A673 (cell line): ENCODE measurements at places on chromosomes 2 and 18. TPM values are rescaled to one million over a fixed set of nuclear protein-coding genes. Genes with fewer than 3 reads are reported as not detected.

- no peaks in the 10 kb centered on the region for H3K4me1 ChIP-seq
- no peak for DNase-seq
These were observed 214.9 kb upstream of the TNP1 start for GRCh38 chr2:217074576-217075255.

GRCh38 chr18:42730272-42730671 lies 385.2 kb downstream of the RIT2 start:
- no peak overlapping the region for H3K27ac ChIP-seq
- H3K27me3 ChIP-seq = no peaks in the 10 kb centered on the region
- H3K36me3 ChIP-seq = no peaks in the 10 kb centered on the region
- H3K4me1 ChIP-seq = no peaks in the 10 kb centered on the region
- no peak overlapping the region for H3K4me3 ChIP-seq

- no peak for DNase-seq
- no peak overlapping the region for H3K27ac ChIP-seq
- H3K27me3 ChIP-seq = no peaks in the 10 kb centered on the region
- H3K4me3 ChIP-seq = no peak overlapping the region
- H3K4me1 ChIP-seq = peaks cover 3% of the 10 kb centered on the region
These were observed 188.8 kb downstream of the CTIF start for GRCh38 chr18:48727681-48728080.

DNA sequence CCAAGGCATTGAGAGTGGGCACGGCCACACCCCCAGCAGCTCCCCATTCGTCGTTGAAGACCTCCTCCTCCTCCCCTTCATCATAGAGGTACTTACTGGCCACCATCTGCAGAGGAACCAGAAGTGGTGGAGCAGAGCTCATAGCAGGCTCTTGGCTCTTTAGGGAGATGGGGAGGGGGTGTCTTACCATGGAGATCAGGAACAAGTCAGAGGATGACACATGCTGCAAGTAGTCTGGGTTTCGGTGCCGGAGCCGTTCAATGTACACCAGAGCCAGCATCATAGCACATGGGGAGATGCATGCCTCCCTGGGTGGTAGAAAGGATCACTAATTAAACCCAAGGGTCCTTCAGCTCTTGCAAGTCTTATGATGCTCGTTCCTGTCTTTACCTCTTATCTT lies 1.9 kb downstream of the CNPPD1 start:
- peaks cover 5% of the 10 kb centered on the region for H3K4me1 ChIP-seq
- H3K27ac ChIP-seq = no peak overlapping the region
- no peak overlapping the region for H3K4me3 ChIP-seq
- DNase-seq = no peak

DNA sequence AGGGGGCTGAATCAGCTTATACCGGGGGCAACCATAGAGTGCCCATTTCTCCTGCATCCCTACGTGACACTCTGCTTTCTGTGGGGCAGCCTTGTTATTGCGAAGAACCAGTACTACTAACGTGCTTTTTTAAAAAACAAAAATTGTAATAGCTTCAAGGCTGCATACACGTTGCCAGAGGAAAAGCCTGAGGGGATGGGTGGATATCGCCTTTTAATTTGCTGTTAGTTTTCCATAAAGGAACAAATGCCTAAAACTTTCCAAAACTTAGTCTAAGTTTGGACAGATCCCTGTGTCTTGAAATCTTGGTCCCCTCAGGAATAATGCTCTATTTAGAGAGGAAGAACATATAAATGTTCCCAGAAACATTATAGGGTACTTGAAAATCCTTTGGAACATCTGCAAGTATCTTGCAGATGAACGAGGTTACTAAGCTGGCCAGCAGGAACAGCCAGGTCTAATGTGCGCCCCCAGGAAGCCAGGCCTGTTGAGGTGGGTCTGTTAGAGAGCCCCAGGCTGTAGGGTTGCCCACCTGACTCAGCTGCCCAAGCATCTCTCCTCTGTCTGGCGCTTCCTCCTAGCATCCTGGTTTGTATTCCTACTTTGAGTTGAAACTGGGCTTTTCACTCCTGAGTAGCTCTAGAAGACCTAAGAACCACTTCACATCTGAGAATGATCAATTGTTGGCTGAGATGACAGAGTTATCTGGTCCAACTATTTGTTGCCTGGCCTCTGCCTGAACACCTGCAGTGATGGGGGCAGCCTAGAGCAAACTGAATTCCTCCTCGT lies 96.9 kb downstream of the TGOLN2 start:
- no peaks in the 10 kb centered on the region for H3K36me3 ChIP-seq
- H3K4me3 ChIP-seq = no peak overlapping the region
- H3K4me1 ChIP-seq = no peaks in the 10 kb centered on the region
- no peak overlapping the region for H3K27ac ChIP-seq
- DNase-seq = no peak

Gene LAMA1
- total RNA-seq = not detected in 2 replicates

- no peaks in the 10 kb centered on the region for H3K36me3 ChIP-seq
- no peaks in the 10 kb centered on the region for H3K27me3 ChIP-seq
- H3K4me1 ChIP-seq = no peaks in the 10 kb centered on the region
- H3K4me3 ChIP-seq = no peak overlapping the region
- no peak for DNase-seq
These were observed 62.6 kb downstream of the C18orf63 start for GRCh38 chr18:74378179-74378682.

Gene EFHD1
- 0.58 and 1.4 TPM in 2 replicates for total RNA-seq

Gene MC5R
- total RNA-seq = not detected in 2 replicates

DNA sequence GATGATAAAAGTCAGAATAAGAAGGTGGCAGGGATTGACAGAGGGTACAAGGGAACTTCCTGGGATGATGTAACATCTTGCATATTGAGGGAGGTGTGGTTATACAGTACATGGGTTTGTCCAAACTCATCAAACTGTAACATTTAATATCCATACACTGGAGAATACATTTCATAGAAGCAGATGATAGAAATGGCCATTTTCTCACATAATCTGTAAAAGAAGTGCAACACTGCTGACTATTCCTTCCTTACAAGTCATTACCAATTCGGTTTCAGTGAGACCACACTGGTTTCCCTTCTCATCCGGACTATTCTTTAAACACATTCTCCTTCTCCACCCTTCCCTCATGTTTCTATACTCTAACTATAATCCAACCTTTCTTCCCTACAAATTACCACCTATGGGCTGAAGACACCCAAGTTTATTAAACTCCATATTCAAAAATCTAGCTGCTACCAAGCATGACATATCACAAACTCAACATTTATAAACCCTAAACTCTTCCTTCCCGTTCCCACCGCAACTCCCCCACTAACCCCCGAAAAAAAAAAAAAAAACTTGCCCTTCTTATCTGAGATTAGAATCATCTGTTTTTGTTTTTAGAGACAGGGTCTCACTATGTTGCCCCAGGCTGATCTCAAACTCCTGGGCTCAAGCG lies 1.6 kb downstream of the COX7A2L start:
- H3K4me3 ChIP-seq = peak overlapping the region; percentile 87
- no peaks in the 10 kb centered on the region for H3K27me3 ChIP-seq
- H3K36me3 ChIP-seq = no peaks in the 10 kb centered on the region
- peak overlapping the region; percentile 98 for H3K27ac ChIP-seq

- H3K27me3 ChIP-seq = no peaks in the 10 kb centered on the region
- peaks cover 62% of the 10 kb centered on the region for H3K36me3 ChIP-seq
- no peak overlapping the region for H3K27ac ChIP-seq
These were observed 43.3 kb downstream of the SAP130 start for GRCh38 chr2:127984551-127984950.

- no peaks in the 10 kb centered on the region for H3K27me3 ChIP-seq
- H3K4me1 ChIP-seq = no peaks in the 10 kb centered on the region
- DNase-seq = no peak
- H3K36me3 ChIP-seq = no peaks in the 10 kb centered on the region
- peak overlapping the region; percentile 94 for H3K27ac ChIP-seq
These were observed 1.5 kb downstream of the SFXN5 start for GRCh38 chr2:73069855-73070642.

GRCh38 chr2:159774370-159774990 lies 23.5 kb downstream of the CD302 start:
- no peaks in the 10 kb centered on the region for H3K36me3 ChIP-seq
- no peak for DNase-seq
- no peak overlapping the region for H3K27ac ChIP-seq
- H3K27me3 ChIP-seq = no peaks in the 10 kb centered on the region

Gene RAB27B
- 0.04 TPM in 1 of 2 replicates, not detected in the other for total RNA-seq

DNA sequence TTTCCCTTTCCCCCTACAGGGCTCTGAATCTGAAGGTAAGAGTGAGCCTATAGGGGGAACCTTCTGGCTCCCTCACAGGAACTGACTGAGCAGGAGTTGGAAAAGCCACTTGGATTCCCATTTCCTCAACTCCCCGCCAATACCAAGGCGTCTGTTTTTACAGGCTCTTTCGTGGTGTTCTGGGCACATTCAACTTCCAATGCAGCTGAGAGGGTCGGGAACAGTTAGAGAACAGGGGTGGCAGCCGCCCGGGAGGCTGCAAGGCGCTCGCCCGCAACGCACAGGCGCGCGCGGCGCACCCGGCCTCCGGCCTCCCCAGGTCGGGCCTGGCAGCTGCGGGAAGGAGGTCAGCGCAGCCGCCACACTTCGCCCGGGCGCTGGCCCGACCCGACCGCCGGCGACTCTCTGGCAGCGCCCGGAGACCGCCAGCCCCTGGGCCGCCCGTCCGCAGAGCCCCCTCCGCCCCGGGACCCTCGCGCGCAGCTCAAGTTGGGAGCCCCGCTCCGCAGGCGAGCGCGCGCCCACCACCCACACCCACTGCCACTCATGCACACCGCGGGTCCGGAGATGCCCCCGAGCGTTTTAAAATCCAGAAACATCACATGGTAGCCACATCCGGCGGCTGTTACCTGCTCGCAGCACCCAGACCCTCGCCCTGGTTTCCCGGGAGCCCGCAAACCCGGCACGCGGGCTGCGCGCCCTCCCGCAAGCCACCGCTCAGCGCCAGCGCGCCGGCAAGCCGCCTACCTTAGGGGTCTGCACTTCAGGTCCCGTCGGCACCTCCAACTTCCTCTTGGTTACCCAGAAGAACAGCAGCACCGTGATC lies 816 bp downstream of the GALNT14 start:
- H3K4me1 ChIP-seq = peaks cover 9% of the 10 kb centered on the region
- H3K4me3 ChIP-seq = peak overlapping the region; percentile 55
- H3K27ac ChIP-seq = no peak overlapping the region
- peak; percentile 54 for DNase-seq
- H3K36me3 ChIP-seq = no peaks in the 10 kb centered on the region

Gene EMILIN1
- 31.0 and 46.8 TPM in 2 replicates for total RNA-seq

DNA sequence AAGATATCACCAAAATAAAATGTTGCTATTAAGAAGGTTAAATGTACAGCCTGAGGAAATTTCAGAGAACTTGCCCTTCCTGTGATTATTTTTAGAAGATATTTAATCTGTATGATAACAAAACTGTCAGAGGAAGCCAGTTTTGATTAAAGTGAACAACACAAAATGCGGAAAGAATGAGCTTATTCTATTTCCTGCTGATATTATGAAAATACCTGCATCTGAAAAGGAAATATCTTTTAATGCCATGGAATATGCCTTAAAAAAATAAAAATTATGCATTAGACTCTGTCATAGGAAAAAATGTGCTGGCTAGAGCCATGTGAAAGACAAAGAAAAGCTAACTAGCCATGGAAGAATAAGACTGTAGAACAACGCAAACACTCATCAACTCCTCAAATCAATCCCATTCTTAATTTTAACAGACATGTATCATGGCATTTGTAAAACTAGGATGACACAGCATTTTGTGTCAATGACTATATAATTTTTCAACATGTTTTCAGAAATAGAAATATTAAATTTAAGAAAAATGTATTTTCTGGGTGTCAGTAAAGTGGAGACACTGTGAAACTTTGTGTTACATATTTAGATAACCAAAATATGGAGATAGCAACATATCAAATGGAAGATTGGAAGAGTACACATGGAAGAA lies 1768.2 kb downstream of the SUCLG1 start:
- H3K36me3 ChIP-seq = no peaks in the 10 kb centered on the region
- H3K27me3 ChIP-seq = no peaks in the 10 kb centered on the region
- H3K27ac ChIP-seq = no peak overlapping the region
- H3K4me1 ChIP-seq = no peaks in the 10 kb centered on the region
- no peak overlapping the region for H3K4me3 ChIP-seq
- no peak for DNase-seq

DNA sequence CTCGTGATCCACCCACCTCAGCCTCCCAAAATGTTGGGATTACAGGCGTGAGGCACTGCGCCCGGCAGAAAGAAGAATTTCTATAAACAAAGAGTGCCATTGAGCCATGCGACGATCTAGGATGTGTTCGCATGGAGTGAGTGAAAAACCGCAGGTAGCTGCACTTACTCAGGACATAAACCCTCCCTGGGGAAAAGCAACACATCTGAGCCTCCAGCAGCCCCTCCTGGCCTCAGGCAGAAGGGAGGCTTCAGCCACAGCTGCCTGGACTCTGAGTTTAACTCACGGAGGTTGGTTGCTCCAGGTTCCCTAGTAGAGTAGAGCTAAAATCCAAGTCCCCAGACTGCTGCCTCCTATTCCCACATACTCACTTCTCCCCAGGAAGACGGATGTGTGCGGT lies 11.3 kb upstream of the STK25 start:
- no peak for DNase-seq
- no peaks in the 10 kb centered on the region for H3K4me1 ChIP-seq
- H3K4me3 ChIP-seq = no peak overlapping the region
- H3K27me3 ChIP-seq = no peaks in the 10 kb centered on the region
- no peaks in the 10 kb centered on the region for H3K36me3 ChIP-seq

DNA sequence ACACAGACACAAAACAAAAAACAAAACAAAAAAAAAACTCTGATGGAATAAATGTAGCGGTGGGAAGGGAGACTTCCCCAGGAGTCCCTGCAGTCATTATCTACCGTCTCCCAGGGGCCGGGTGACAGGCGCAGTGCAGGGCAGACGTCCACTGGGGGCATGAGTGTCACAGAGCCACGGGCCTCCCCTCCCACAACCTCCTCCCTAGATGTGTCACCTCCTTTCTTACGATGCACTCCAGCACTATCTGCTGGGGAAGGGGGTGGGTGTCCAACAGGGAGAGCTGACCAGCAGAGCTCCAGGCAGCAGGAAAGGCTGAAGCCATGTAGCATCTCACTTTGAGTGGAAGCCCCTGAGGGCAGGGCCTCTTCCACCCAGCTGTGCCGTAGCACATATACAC lies 84.5 kb downstream of the LONRF2 start:
- no peak overlapping the region for H3K27ac ChIP-seq
- no peaks in the 10 kb centered on the region for H3K4me1 ChIP-seq
- no peak for DNase-seq
- no peaks in the 10 kb centered on the region for H3K36me3 ChIP-seq
- H3K4me3 ChIP-seq = no peak overlapping the region
